Activated naive CD4-positive, alpha-beta T cell treated with anti-CD3 and anti-CD28 coated beads, Interleukin-2, amount 50 U/mL, for 16 hours (primary cell): ENCODE measurements at places on chromosomes 2 and 18.
A peak's percentile ranks its signal among the peaks of the same experiment; 100 is the strongest.

DNA sequence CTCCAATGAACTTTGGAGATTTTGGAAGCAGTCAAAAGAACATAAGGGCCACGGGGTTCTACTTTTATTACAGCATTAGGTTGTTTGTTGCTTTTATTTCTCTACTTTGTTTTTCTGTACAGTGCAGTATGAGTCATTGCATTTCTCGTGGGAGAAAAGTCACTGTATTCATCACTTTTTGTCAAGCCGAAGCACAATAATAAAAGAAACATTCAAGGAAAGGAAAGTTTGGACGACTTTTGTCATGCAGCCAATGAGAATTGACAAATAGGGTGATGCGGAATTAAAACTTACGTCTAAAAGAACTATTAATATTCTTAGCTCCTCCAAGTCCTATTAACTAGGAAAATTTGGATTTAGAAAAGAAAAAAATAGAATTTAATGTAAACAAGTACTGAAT is 209.9 kb downstream of the TMEM182 start:
- no peak for DNase-seq

GRCh38 chr2:220446106-220446712 is 818.8 kb downstream of the SLC4A3 start:
- DNase-seq: no peak

DNA sequence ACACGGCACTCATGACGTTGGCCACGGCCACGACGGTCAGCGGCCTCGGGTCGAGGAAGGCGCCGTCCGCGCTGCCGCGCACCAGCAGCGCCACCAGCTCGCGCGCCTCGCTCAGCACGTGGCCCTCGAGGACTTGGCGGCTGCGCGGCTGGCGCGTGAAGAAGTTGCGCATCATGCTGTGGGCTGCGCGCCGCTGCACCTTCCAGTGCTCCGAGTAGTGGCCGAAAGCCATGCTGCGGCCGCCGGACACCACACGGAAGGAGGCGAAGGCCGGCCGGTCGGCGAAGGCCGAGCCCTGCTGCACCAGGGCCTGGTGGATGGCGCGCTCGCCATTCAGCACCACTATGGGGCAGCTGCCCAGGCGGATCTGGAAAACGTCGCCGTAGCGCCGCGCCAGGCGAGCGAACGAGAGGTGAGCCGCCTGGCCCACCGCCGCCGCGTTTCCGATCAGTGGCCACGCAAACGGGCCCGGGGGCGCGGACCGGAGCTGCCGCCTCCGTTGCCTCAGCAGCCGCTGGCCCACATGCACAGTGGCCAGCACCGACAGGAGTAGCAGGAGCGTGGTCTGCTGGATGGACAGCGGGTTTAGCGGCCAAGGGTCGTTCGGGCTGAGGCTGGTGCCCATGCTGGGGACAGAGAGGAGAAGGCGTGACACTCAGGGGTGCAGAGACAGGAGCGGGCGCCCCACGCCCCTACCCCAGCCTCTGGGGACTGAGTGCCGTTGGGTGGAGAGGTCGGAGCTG is 1.0 kb downstream of the CYP1B1 start:
- DNase-seq: no peak

GRCh38 chr2:217713395-217714286 is 289.2 kb downstream of the TNS1 start:
- peak; percentile 70 for DNase-seq

DNA sequence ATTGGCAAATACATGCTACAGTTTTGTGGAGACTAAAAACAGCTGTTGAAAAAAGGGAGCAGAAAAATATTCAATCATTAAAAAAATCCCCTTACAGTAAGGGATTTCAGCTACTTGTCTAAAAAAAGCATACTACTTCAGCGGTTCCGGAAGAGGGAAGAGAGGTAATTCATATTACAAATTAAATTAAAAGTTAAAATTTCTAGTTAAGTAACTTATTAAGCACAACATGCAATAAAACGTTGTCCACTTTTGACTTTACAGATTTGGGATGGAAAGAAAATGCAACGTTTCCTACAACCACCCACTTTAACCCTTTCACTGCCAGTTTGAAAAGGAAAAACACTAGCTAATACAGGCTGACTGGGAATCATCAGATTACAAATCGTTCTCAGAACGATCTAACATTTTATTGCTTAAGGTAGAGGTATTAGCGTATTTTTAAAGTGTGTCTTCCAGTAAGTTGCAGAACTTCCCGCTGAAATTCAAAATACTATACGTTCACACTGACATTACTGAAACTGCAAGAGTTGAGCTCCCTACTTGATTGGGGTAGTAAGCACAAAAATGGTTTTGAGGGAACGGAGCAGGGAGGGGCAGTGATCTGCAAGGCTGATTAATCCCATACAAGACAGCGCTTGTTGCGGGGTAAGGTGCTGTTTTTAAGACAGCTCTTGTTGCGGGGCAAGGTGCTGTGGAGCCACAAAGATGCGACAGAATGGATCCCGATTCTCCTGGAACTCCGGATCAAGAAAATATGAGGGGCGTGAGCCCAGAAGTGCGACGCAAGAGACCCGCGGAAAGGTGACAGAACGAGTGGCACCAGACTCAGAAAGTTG is 743 bp downstream of the HADHA start:
- peak; percentile 16 for DNase-seq

DNA sequence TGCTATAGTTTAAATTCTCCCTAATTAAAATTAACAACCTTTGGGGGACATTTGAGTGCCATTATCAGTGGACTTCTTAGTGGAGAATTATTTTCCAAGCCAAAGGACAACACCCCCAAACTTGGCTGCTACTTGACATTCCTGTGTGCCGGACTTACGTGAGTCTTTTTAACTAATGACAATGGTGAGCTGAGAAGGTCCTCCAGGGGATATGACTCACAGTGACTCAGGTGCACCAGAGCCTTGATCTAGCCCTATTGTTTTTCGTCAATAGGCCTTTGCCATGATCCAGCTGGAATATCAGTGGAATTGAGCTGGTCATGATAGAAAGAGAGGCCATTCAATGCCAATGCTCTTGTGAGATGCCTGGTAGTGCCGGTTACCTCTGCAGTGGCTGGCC is 118.1 kb upstream of the CXCR4 start:
- no peak for DNase-seq

DNA sequence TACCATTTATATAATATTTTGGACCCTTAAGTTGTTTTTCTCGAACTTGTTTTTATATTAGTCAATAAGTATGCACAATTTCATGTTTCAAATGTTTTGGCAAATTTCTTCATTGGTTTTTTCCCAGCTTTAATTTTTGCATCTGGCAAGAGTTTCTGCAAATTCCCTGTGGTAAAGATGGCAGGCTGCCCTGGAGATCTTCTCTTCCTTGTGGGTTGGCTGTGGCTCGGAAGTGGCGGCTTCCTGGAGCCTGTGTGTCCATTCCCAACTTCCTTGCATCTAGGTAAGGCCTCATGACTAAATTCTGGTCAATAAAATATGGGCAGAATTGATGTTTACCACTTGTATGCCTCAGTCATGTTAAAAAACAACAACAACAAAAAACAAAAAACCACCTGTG is 818.6 kb downstream of the EPHA4 start:
- no peak for DNase-seq

DNA sequence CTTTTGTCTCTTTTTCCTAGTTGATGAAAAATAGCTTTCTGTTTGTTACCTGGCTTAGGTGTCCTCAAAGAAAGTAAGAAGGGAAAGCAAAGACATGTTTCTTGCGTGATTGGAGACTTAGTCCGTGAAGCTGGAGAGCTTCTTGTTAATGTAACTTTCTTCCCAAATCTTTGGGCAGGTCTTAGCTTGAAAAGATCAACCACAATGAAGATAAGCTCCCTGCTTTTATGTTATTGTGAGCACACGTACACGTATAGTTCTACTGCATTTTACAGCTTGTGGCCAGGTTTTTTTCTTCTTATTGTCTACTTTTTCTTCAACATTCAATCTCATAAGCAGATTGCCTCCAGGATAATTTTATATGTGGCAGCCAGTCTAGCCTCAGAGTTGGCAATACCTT is 99.8 kb downstream of the DIS3L2 start:
- no peak for DNase-seq

DNA sequence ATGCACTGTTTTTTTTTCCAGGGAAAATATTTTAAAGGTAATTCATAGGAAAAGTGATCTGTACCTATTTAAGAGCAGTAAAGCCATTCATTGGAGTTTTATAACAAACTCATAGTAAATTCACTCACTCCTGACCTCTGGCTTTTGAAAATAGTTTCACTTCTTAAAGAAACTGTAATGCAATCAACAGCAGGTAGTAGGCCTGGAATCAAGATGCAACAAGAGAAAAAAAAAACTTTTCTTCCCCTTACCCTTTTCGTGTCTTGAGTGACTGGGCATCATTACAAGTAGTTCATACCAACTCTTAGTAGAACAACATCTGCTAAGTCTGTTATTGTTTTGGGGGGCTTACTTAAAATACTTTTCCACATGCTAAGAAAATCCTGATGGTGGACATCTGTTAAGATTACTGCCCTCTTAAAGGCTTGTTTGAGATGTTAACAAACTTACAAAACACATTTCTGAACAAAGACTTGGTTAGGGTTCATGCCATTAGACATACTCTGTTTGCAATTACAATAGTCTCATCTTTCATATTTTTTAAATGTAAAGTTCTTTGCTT is 164.1 kb upstream of the FOSL2 start:
- no peak for DNase-seq

GRCh38 chr2:175854129-175854528 is 147.9 kb downstream of the LNPK start:
- no peak for DNase-seq

DNA sequence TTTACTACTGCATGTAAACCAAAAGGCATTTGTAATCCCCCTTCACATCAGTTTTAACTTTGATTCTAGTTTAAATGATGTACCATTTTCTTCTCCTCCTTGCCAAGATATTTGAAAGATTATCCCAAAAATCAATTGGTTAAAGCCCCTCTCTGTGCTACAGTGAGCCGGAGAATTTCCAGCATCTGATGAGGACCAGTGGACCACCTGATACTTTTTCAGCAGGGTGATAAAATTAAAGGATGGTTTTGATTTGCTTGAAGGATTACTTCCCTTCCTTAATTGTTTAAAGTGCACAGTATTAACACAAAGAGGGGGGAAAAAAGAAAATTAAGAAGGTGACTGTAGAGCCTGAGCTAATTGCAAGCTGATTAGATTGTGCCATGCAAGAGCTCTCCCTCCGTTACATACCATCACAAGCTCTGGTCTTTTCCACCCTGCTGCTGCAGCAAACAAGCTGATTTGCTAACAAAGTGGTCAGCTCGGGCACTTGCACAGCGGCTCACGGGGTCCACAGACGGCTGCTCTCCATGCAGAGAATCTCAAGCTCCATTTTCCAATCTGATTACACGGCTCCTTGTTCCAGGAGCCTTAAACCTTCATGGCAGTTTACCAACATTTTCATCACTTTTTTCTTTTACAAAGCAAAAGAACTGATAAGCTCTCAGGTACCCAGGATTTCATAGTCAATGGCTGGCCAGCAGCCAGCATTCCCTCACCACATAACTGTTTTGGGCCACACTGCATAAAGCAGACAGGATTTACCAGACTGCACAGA is 22.1 kb downstream of the FIGN start:
- no peak for DNase-seq

DNA sequence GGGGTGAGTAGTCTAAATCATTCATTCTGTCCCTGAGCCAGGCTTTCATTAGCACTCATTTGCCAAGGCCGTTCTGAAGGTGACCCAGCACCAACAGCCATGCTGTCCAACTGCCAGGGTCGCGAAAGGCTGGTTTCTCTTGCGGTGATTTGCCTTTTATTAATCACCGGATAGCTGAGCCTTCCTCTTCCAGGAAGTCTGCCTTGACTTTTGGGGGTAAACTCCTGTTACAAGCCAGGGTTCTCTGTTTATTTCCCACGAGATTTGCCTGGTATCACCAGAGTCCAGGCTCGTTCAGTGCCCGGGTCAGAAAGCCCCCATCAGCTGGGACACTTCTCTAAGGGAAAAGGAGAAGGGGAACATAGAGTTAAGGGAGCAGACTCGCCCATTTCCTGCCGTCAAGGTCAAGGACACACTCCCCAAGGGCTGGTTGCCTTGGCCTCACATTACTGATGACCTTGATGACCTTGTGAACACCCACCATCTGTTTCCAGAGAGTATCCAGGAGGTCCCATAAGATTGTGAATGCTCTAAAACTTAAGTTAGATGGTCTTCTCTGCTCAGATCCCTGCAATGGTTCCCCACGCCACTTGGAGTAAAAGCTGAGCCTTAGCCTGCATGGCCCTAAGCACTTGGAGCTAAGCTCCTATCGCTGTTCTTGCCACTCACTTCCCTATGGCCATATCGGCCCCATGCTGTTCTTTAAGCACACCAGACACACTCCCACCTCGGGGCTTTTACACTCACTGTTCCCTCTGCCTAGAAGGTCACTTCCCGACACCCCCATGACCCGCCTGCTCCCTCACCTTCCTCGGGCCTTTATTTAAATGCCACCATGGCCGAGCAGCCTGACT is 118.0 kb upstream of the STPG4 start:
- no peak for DNase-seq

GRCh38 chr2:239015218-239015900 is 167.5 kb downstream of the TWIST2 start:
- DNase-seq: no peak

GRCh38 chr18:57640236-57640635 is 18.6 kb upstream of the NARS1 start:
- DNase-seq: no peak

GRCh38 chr2:24731923-24732322 is 61.3 kb downstream of the PTRHD1 start:
- DNase-seq: no peak

DNA sequence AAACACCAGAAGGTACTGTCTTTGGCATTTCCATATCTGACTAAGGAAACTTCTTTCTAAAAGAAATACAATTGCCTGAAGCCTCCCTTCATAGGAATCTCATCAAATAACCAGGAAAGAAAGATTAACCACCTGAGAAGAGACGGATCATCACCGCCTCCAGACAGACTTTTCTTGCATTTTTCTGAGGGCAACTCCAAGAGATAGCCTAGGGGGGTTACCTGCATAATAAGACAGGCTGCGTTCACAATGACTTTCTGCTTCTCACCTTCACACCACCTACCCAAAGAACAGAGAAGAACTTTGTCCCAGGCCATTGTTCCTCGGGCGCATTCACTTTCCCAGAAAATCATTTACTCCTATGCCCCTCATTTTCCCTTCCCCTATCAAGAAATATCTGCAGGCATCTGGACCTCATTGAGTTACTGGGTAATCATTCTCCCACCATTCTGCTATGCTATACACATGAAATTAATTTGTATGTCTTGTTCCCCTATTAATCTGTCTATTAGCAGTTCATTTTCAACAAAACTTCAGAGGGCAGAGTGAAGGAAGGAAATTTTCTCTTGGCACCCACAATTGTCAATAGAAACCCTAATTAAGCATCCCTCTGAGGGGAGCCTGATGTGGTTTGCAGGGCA is 8.3 kb upstream of the POMC start:
- no peak for DNase-seq

- DNase-seq: no peak
These were observed 87.8 kb downstream of the LYPD1 start for GRCh38 chr2:132581991-132582738.

- DNase-seq: no peak
These were observed 1598.9 kb upstream of the PIK3C3 start for GRCh38 chr18:40356168-40356567.

- no peak for DNase-seq
These were observed 241.1 kb upstream of the MMADHC start for GRCh38 chr2:149828520-149829210.
